ENCODE measurements at places on chromosomes 3 and 15.

DNA sequence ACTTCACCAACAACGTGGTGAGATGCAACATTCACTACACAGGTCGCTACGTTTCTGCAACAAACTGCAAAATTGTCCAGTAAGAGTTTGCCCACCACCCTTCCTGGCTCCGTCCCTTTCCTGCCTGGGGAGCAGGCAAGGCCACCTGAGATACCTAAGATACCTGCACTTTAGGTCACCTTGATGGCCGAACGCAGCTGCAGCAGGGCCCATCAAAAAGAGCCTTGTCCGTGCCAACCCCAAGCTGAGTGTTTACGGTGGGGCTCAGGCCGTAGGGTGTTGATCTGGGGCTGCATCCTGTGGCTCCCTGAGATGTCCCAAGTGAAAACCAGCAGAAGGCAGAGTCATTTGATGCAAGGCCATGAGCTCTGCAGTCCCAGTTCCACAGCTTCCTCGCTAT lies 23.2 kb downstream of the LOXL1 start:
- DNase-seq: no peak

GRCh38 chr3:167251678-167252077 lies 128.4 kb downstream of the ZBBX start:
- no peak for DNase-seq

- no peak for DNase-seq
Observed at GRCh38 chr3:4732925-4733324, 239.8 kb downstream of the ITPR1 start.

GRCh38 chr3:141649871-141650270 lies 88.2 kb upstream of the RNF7 start:
- DNase-seq: no peak

DNA sequence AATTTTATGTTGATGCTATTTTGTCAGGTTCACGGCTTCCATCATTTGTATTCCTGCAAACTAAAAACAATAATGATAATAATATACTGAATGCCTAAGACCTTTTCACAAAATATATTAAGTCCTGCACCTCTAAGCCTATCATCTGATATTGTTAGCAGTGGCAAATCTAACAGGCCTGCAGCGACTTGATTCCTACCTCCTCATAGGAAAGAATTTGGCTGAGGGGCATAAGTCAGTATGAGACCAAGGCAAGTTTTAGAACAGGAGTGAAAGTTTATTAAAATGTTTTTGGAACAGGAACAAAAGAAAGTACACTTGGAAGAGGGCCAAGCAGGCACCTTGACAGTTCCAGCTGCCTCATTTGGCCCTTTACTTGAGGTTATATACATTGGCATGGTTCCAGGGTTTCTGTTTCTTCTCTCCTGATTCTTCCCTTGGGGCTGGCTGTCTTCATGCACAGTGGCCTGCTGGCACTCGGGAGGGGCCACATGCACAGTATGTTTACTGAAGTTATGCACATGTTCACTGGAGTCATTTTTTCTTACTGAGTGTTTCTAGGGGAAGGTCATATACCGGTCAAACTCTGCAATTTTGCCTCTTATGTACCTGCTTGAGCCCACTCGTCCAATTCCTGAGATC lies 418.1 kb downstream of the EPHA6 start:
- no peak for DNase-seq

- no peak for DNase-seq
Observed at GRCh38 chr3:156803952-156804741, 22.0 kb upstream of the LEKR1 start.

DNA sequence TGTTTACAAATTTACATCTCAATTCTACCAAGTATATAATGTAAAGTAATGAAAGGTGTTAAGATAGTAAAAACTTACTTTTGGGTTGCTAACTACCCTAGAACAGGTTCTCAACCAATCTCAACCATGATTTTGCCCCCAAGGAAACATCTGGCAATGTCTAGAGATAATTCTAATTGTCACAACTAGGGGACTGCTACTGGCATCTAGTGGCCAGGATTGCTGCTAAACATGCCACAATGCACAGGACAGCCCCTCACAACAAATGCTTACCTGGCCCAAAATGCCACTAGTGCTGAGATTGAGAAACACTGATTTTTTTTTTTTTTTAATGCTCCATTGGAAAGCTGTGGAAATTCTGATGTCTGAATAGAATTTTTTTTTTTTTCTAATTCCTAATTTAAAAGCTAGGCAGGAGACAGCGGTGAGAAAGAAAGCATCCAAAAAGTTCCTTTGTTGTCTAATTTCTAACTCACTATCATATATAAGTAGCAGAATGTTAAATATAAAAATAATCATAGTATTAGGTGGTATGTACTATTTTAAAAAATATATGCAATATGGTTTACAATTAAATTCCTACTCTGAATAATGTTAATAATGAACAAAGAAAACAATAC lies 81.5 kb downstream of the TJP1 start:
- DNase-seq: no peak

DNA sequence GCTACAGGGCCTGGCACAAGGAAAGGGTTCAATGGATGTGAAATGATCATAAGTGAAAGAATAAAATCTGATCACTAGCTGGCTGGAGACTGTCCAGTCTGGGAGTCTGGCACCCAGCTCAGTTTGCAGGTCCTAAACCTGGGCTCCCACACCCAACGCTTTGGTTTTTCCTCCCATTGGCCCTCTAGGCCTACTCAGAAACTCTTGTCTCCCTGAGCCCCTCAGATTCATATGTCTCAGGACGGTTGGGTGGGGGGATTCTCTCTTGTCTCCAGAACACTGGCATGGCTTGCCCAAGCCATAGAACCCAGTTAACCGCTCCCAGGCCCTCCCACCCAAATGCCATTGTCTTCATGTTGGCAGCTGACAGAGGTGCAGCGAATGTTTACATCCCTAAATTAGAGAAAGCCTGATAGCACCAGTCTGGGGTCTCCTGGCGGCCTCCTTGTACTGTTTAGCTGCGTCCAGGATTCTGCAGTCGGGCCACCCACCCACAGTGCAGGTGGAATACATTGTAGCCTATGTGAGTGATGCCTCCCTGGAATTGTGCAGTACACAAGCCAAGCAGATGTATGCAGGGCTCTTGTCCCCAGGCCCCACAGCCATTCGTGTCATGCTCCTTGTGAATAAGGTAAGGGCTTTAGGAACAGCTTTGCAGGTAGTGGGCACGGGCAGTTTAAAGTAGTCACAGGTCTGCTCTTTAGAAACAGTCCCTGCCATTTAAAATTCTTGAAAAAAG lies 266.3 kb downstream of the XXYLT1 start:
- DNase-seq: no peak

- DNase-seq: no peak
Observed at GRCh38 chr3:140629357-140630137, 48.3 kb upstream of the TRIM42 start.

DNA sequence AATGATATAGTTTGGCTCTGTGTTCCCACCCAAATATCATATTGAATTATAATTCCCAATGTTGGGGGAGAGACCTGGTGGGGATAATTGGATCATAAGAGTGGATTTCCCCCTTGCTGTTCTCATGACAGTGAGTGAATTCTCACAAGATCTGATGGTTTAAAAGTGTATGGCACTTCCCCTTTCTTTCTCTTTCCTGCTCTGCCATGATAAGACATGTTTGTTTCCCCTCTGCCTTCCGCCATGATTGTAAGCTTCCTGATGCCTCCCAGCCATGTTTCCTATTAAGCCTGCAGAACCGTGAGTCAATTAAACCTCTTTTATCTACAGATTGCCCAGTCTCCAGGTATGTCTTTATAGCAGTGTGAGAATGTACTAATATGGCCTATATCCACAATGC lies 126.7 kb upstream of the GMNC start:
- no peak for DNase-seq

- no peak for DNase-seq
Observed at GRCh38 chr3:16372362-16373292, 107.6 kb downstream of the OXNAD1 start.

DNA sequence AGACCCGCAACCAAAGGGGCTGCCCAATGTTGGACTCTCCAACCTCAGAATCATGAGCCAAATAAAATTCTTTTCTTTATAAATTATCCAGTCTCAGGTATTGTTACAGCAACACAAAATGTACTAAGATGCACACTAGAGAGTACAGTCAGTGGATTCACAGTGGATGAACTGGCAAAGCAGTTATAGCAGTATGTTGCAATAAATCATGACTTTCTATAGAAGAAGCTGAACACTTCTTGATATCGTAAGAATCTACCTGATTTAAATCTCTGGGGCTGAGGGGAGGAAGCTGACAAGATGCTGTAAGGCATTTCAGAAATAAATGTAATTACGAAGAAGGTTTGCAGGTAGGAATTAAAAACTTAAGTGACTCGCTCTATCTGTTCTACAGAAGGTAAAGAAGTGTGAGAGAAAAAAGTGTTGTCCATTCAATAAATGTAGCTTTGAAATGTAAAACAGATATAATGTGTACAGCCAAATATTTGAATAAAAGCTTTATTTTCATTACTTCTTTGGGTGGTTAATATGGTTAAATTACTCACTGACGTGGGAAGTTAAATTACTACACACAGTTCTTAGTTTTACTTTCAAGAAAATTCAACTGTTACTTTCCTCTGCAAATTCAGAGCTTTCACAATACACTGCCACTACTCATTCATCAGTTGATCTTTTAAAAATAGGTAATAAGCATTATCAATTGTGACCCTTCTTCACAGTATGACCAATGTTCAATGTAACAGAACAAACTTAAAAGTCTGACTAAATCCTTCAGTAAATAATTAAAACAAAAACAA lies 439.1 kb downstream of the SHQ1 start:
- DNase-seq: no peak

- DNase-seq: no peak
Observed at GRCh38 chr15:77518458-77518857, 97.8 kb downstream of the HMG20A start.

DNA sequence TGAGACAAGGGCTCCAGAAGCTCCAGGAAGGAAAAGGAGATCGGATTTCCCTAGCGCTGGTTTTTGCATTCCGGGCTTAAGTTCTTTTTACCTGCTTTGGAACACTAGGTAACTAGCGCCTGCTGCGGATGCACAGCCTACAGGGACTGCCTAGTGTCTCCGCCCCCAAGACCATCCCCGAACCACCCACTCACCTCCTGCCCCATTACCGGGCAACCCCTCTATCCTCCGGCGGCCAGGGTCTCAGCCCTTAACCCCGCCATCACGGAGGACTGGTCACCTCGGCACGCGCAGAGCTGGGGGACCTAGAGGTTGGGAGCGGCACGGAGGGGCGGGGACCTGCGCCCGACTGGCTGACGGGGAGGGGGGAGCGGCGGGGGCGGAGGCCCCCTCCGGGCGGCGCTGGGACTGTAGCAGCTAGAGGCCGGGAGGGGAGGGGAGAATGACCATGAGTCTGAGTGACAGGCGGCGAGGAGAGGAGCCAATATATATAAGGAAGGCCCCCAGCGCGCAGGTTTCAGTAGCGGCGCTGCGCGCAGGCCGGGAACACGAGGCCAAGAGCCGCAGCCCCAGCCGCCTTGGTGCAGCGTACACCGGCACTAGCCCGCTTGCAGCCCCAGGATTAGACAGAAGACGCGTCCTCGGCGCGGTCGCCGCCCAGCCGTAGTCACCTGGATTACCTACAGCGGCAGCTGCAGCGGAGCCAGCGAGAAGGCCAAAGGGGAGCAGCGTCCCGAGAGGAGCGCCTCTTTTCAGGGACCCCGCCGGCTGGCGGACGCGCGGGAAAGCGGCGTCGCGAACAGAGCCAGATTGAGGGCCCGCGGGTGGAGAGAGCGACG lies at the start of gene DLL4:
Gene DLL4, plus strand, starts transcription at position 520 of the 839 bp plus-strand sequence. CDS start 329 bp downstream, outside the sequence.
- DNase-seq: no peak

Data from stimulated activated CD4-positive, alpha-beta T cell treated with anti-CD3 and anti-CD28 coated beads, Interleukin-4, amount 100 ng/mL, for 48 hours (primary cell).